ENCODE measurements at places on chromosomes 4 and X. TPM values are rescaled to one million over a fixed set of nuclear protein-coding genes. Genes with fewer than 3 reads are reported as not detected.

DNA sequence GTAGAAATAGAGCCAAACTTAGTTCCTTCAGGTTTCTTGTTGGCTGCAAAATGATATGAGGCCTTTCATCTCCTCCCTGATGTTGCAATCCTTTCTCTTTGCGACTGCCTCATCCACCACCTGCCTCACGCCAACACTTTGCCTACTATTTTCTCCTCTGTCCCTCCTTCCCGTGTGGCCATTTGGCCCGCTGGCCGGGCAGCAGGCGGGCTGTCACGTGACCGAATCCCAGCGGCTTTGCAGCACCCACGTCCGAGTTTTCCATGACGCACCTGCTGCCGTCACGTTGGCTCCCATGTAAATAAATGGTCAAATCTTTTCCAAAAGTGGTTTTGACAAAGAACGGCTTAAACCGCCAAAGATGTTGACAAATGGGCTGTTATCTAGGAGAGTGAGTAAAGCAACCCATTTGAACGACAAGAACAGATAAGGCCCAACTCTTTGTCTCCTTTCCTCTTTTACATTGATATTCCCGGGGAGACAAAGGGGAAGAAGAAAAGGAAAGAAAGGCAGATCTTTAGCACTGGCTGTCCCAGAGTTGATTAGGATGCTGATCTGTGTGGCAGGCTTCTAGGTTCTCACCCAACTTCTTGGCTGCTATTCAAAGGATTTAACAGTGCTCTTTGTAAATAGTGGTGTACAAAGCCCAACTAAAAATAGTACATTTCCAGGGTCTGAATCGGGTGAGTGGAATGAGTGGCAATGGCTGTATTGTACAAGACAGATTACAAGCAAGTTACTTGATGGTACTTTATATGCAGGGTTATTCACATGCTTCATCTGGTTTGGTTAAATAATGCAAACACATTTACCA, 174.2 kb upstream of the JADE1 start:
- DNase-seq = peak; percentile 73

Gene NDP
- 5.3 TPM for total RNA-seq

Gene PAGE4
- not detected for total RNA-seq

DNA sequence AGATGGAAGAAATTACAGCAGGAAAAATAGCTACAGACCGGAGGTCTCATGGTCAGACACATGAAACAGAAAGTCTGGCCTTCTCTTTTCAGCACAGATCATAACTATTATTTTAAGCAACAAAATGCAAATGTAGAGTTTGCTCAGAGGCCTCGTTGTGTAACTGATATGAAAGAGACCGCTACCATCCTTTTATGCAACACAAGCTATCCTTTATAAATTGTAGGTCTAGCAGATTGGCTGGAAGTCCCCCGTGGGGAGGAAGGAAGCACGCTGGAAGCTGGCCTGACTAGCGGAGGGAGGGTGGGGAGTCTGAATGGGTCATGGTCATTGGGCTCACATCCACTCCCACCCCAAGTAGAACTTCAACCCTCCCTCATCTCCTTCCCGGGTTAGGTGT, 27.7 kb downstream of the DMP1 start:
- DNase-seq = no peak

DNA sequence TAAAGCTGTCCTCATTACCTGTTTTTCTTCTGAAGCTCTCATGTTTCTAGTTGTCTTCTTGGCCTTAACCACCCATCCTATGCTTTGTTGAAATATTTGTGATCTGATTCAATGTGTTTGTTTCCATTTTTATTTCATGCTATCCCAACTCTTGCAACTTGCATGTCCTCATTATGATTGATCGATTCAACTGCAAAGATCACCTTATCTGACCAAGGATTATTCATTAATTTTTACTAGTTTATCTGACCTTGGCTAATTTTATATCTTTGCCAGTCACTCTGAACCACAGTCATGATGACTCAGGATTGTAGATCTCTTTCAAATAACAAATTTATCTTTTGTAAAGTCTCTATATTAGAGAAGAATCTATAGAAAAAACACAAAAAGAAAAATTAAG, 70.7 kb downstream of the UGT2A2 start:
- DNase-seq = peak; percentile 10

DNA sequence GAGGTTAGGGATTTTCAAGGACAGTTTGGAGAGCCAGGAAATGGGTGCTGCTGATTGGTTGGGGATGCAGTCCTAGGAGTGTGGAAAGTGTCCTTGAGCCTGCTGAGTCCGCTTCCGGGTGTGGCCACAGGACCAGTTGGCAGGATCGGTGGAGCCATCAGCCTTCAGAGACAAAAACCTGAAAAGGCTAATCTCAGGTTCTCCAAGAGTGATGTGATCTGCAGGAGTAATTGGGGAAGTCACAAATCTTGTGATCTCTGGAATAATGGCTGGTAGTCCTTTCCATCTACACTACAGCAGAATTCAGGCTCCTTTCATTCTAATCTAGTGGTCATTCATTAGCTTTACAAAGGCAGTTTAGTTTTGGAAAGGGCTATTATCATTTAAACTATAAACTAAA, 55.9 kb upstream of the BMP2K start:
- no peak for DNase-seq

DNA sequence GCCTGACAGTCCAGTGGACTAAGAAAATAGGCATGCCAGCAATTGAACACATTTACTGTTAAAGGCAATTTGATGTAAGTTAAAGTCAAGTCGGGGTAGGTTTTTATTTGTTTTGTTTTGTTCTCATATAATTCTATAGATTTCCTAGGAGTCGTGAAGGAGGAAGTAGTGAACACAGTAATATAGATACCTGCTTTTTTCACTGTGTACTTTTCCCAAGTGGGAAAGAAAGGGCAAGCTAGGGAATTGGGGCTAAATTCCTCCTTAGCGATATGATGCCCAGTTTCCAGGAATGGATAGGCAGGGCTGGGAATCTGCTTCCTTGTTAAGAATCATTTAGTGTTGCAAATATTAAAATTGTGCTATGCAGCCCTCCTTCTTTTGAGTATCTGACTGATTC, 271.0 kb downstream of the ARHGAP24 start:
- DNase-seq = no peak

DNA sequence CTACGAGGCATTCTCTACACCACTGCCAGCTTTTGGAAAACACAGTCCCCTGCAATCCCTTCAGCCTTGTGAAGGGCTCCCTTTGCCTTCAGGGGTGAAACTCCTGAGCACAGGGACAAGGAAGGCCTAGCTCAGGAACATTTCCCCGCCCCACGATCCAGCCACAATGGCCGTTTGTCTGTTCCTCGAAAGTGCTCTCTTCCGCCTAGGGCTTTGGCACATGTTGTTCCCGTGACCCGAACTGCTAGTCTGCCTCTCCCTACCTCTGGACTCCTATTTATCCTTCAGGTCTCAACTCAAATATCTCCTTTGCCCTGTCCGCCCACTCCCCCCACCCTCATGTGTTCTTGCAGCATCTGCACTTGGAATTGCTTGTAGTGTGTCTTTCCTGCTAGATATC, 12.1 kb downstream of the FGD1 start:
- DNase-seq = no peak

DNA sequence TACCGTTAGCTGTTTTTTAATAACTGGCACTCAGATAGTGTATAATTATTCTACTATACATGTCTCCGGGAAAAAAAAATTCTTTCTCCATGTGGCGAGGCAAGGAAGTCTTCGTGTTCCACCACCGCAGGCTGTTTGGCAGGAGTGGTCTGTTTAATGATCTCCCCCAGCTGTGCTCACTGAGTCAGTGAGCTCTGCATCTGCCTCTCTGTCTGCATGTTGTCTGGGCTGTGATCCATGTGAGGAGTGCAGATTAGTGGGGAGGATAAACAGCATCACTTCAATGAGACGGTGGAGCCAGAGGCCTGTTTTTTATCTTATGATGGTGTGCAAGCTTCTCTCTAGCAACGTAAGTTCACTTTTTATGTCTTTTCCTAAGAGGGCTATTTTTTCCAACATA, 69.8 kb downstream of the RPS3A start:
- DNase-seq = peak; percentile 98

GRCh38 chr4:163332526-163333406, at the start of gene NPY1R:
Gene NPY1R, minus strand, starts transcription at chr4:163332596. Its CDS starts 6,042 bp downstream, at chr4:163326554.
- peak; percentile 77 for DNase-seq

Gene NSUN7
- total RNA-seq = 0.51 TPM

Gene STS
- total RNA-seq = 5.0 TPM

- DNase-seq = no peak
Measured at GRCh38 chr4:157776930-157777528, 395.8 kb downstream of the GASK1B start.
